Fibroblast of villous mesenchyme (primary cell): ENCODE measurements at places on chromosomes 12 and 14. TPM values are rescaled to one million over a fixed set of nuclear protein-coding genes. Genes with fewer than 3 reads are reported as not detected.

The SLC25A47 gene
- total RNA-seq, result not detected in 2 replicates

The SERPINA10 gene
- not detected in 2 replicates for total RNA-seq

The ALX1 gene
- total RNA-seq, result 0.64 and 1.3 TPM in 2 replicates

The OVCH1 gene
- under 0.01 TPM in 2 replicates for total RNA-seq

The KRT83 gene
- not detected in 2 replicates for total RNA-seq

The PABPN1 gene
- total RNA-seq, result 51.2 and 75.1 TPM in 2 replicates

The HSP90B1 gene
- total RNA-seq, result 460 and 702 TPM in 2 replicates

The CLEC9A gene
- not detected in 2 replicates for total RNA-seq

The TMEM132C gene
- total RNA-seq, result not detected in 2 replicates

The LRRK2 gene
- total RNA-seq, result 1.3 and 1.6 TPM in 2 replicates

The ZC3H14 gene
- 83.1 and 85.5 TPM in 2 replicates for total RNA-seq

The DEPDC4 gene
- total RNA-seq, result 0.64 and 1.7 TPM in 2 replicates

The SIVA1 gene
- total RNA-seq, result 67.8 and 73.8 TPM in 2 replicates

The CLMN gene
- under 0.01 and 0.43 TPM in 2 replicates for total RNA-seq

The LBHD2 gene
- total RNA-seq, result not detected in 2 replicates

The ALDH2 gene
- total RNA-seq, result 6.8 and 13.4 TPM in 2 replicates

The FGFR1OP2 gene
- total RNA-seq, result 44.0 and 48.6 TPM in 2 replicates

The IFI27 gene
- 51.4 and 103 TPM in 2 replicates for total RNA-seq

The TBX3 gene
- 109 and 114 TPM in 2 replicates for total RNA-seq

The ASIC1 gene
- 1.3 and 1.6 TPM in 2 replicates for total RNA-seq

The DCTN2 gene
- total RNA-seq, result 111 and 120 TPM in 2 replicates

The PRPF40B gene
- 8.2 and 11.3 TPM in 2 replicates for total RNA-seq

The C12orf60 gene
- total RNA-seq, result 0.32 and 0.86 TPM in 2 replicates

The PKP2 gene
- 2.3 and 9.5 TPM in 2 replicates for total RNA-seq

The MIP gene
- total RNA-seq, result not detected in 2 replicates

The ATXN7L3B gene
- total RNA-seq, result 17.7 and 23.7 TPM in 2 replicates

The NRL gene
- total RNA-seq, result 0.86 and 1.3 TPM in 2 replicates

The PPP4R4 gene
- under 0.01 and 0.43 TPM in 2 replicates for total RNA-seq

The SPIC gene
- total RNA-seq, result not detected in 2 replicates

The NID2 gene
- 146 and 259 TPM in 2 replicates for total RNA-seq

The CFAP54 gene
- total RNA-seq, result 0.86 and 0.97 TPM in 2 replicates

The DLGAP5 gene
- 17.4 and 35.0 TPM in 2 replicates for total RNA-seq

The BMP4 gene
- total RNA-seq, result 9.9 and 11.0 TPM in 2 replicates

The C1QL4 gene
- under 0.01 TPM in 1 of 2 replicates, not detected in the other for total RNA-seq

The GDF3 gene
- total RNA-seq, result not detected in 2 replicates

The ESR2 gene
- under 0.01 TPM in 1 of 2 replicates, not detected in the other for total RNA-seq

The OAS1 gene
- total RNA-seq, result under 0.01 and 0.86 TPM in 2 replicates

The TSHR gene
- not detected in 2 replicates for total RNA-seq

The RPL10L gene
- total RNA-seq, result 0.43 TPM in 1 of 2 replicates, not detected in the other

The HIP1R gene
- total RNA-seq, result 11.2 and 11.9 TPM in 2 replicates

The FOXA1 gene
- 0.32 TPM in 1 of 2 replicates, not detected in the other for total RNA-seq

The PYM1 gene
- 32.2 and 32.8 TPM in 2 replicates for total RNA-seq

The PTPRR gene
- 0.64 TPM in 1 of 2 replicates, not detected in the other for total RNA-seq

The P2RX7 gene
- total RNA-seq, result 0.43 and 0.64 TPM in 2 replicates

The TAS2R8 gene
- total RNA-seq, result 0.32 and 0.43 TPM in 2 replicates

The KRT3 gene
- not detected in 2 replicates for total RNA-seq

The IL23A gene
- total RNA-seq, result 0.32 TPM in 1 of 2 replicates, not detected in the other
